ENCODE measurements at places on chromosomes 11 and 22. TPM values are rescaled to one million over a fixed set of nuclear protein-coding genes. Genes with fewer than 3 reads are reported as not detected.

GRCh38 chr22:50684986-50685385 is 12.4 kb downstream of the SHANK3 start:
- no peak for DNase-seq

GRCh38 chr11:84437071-84437980 is 1151.2 kb upstream of the CCDC90B start:
- DNase-seq = no peak

Gene BLID
- not detected for total RNA-seq

DNA sequence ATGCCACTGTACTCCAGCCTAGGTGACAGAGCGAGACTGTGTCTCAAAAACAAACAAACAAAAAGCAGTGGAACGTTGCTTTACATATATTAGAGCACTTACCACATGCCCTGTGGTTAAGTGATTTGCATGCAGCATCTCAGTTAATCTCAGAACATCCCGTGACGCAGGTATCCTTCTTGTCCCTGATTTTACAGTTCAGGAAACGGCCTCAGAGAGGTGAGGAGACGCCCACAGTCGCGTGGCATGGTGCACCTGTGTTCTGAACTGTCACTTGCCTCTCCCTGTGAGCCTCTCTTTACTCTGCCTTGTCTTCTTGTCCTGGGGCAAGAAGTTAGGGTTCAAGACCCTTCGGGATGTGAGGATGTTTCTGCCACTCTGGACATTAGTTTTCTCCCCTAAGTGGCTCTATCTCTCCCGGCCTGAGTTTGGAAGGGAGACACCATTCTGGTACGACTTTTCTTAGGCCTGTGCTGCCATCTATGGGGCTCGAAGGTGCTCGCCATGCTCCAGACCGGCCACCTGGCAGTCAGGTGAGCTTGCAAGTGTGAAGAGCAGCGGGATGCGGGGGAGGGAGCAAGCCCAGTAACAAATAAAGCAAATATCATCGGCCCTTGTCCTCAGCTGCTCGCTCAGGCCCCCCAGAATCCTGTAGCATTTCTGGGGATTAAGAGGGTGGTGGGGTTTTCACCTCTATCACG is 25.6 kb downstream of the YWHAH start:
- DNase-seq = peak; percentile 30

Gene APOA5
- not detected for total RNA-seq

DNA sequence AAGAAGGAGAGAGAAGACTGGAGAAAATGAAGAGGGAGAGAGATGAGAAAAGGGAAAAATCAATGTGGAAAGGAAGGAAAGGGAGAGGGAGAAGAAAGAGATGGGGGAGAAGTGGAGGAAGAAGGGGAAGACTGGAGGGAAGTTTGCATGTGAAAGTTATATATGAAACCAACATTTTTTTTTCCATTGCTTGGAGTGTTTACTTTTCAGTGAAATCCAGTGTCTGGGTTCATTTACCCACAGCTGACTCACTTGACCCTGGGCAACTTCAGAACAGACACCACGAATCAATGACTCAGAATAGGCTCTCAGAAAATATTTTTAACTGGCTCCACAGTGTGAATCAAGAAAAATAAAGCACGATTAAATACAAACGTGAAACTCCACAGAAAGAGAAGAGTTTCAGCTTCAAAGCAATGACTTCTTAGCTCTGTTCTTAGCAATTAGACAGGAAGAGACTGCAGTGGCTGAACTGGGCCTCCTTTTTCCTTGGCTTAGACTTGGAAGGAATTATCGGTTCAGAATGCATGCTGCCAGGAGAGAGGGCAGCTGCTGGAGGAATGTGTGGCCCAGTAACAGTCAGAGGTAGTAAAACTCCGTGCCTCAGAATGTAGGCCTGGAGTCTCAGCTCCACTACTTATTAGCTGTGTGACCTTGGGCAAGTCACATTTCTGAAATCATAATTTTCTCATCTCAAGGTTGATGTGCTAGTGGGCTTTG is 237.5 kb downstream of the MIAT start:
- DNase-seq = no peak

Gene EXPH5
- total RNA-seq = 0.68 TPM

Measured in neural crest cell (in vitro differentiated cells).